Endothelial cell of coronary artery (primary cell): ENCODE measurements at places on chromosomes 6 and 20. TPM values are rescaled to one million over a fixed set of nuclear protein-coding genes. Genes with fewer than 3 reads are reported as not detected.

Gene SLPI
- total RNA-seq, result 0.19 TPM in 1 of 2 replicates, not detected in the other

Gene SLC17A2
- not detected in 2 replicates for total RNA-seq

Gene TAGAP
- not detected in 2 replicates for total RNA-seq

Gene FRMD1
- not detected in 2 replicates for total RNA-seq

Gene EPB41L1
- total RNA-seq, result 4.2 and 17.8 TPM in 2 replicates

Gene B3GALT4
- 2.1 and 3.3 TPM in 2 replicates for total RNA-seq

Gene HLA-DOB
- total RNA-seq, result 0.47 TPM in 1 of 2 replicates, not detected in the other

Gene CARMIL1
- total RNA-seq, result 2.2 and 7.0 TPM in 2 replicates

Gene ITPR3
- 45.8 and 54.4 TPM in 2 replicates for total RNA-seq

Gene SLC12A5
- 0.19 and 0.63 TPM in 2 replicates for total RNA-seq

Gene BMP7
- not detected in 2 replicates for total RNA-seq

Gene OR2J3
- total RNA-seq, result not detected in 2 replicates

Gene TMEM244
- not detected in 2 replicates for total RNA-seq

Gene CCN6
- total RNA-seq, result not detected in 2 replicates

Gene ADGRF4
- 0.09 TPM in 1 of 2 replicates, not detected in the other for total RNA-seq

Gene SOX18
- total RNA-seq, result 16.0 and 23.7 TPM in 2 replicates

Gene DYNLT2
- 0.63 and 1.0 TPM in 2 replicates for total RNA-seq

Gene NEDD9
- total RNA-seq, result 21.8 and 70.5 TPM in 2 replicates

Gene DEF6
- total RNA-seq, result 0.28 and 0.36 TPM in 2 replicates

Gene HLA-A
- 426 and 595 TPM in 2 replicates for total RNA-seq

Gene TAPBP
- total RNA-seq, result 33.2 and 55.3 TPM in 2 replicates

Gene PPARD
- total RNA-seq, result 4.8 and 8.8 TPM in 2 replicates

Gene MOCS1
- 9.3 and 14.7 TPM in 2 replicates for total RNA-seq

Gene FRK
- total RNA-seq, result under 0.01 and 0.09 TPM in 2 replicates

Gene SNAP91
- total RNA-seq, result not detected in 2 replicates

Gene KCNK15
- total RNA-seq, result 0.09 TPM in 1 of 2 replicates, not detected in the other

Gene PDYN
- total RNA-seq, result not detected in 2 replicates

Gene TOMM6
- total RNA-seq, result 48.6 and 75.1 TPM in 2 replicates

Gene FAM209B
- total RNA-seq, result 0.18 TPM in 1 of 2 replicates, not detected in the other

Gene KIFC1
- total RNA-seq, result 8.0 and 25.3 TPM in 2 replicates

Gene SIGLEC1
- not detected in 2 replicates for total RNA-seq

Gene CD109
- total RNA-seq, result 12.9 and 15.4 TPM in 2 replicates

Gene NXT1
- total RNA-seq, result 27.7 and 31.3 TPM in 2 replicates

Gene RAB44
- total RNA-seq, result under 0.01 TPM in 2 replicates

Gene SCUBE3
- total RNA-seq, result 0.75 and 1.3 TPM in 2 replicates

Gene CNBD2
- total RNA-seq, result 2.0 and 3.1 TPM in 2 replicates

Gene SPAG4
- total RNA-seq, result 5.1 and 23.5 TPM in 2 replicates

Gene CLVS2
- total RNA-seq, result under 0.01 TPM in 1 of 2 replicates, not detected in the other

Gene DAAM2
- total RNA-seq, result under 0.01 and 0.38 TPM in 2 replicates

Gene FAM229B
- total RNA-seq, result 11.3 and 18.1 TPM in 2 replicates

Gene OR12D2
- total RNA-seq, result not detected in 2 replicates

Gene SLC32A1
- not detected in 2 replicates for total RNA-seq

Gene FOXF2
- total RNA-seq, result 0.09 TPM in 1 of 2 replicates, not detected in the other

Gene KCNB1
- total RNA-seq, result under 0.01 and 0.09 TPM in 2 replicates

Gene FAM217A
- not detected in 2 replicates for total RNA-seq

Gene FOXC1
- total RNA-seq, result 6.2 and 6.5 TPM in 2 replicates

Gene NUP153
- 20.8 and 24.8 TPM in 2 replicates for total RNA-seq

Gene BNIP5
- total RNA-seq, result not detected in 2 replicates

Gene TP53TG5
- total RNA-seq, result not detected in 2 replicates

Gene OTOR
- not detected in 2 replicates for total RNA-seq

Gene NR2E1
- total RNA-seq, result not detected in 2 replicates

Gene ELOVL2
- not detected in 2 replicates for total RNA-seq

Gene FAM83C
- not detected in 2 replicates for total RNA-seq

Gene TENT5A
- 2.4 and 4.1 TPM in 2 replicates for total RNA-seq

Gene XKR7
- total RNA-seq, result not detected in 2 replicates

Gene MEI4
- under 0.01 TPM in 1 of 2 replicates, not detected in the other for total RNA-seq

Gene BIRC7
- not detected in 2 replicates for total RNA-seq

Gene HLA-DQB2
- total RNA-seq, result not detected in 2 replicates
